Right renal cortex interstitium (tissue), 3 donors: ENCODE measurements at places on chromosomes 1 and 21. TPM values are rescaled to one million over a fixed set of nuclear protein-coding genes. Genes with fewer than 3 reads are reported as not detected.

The STMN1 gene
- 1,364 TPM for polyA plus RNA-seq

- DNase-seq = no peak
These were observed 46.7 kb upstream of the GUCA2A start for GRCh38 chr1:42211224-42211623.

DNA sequence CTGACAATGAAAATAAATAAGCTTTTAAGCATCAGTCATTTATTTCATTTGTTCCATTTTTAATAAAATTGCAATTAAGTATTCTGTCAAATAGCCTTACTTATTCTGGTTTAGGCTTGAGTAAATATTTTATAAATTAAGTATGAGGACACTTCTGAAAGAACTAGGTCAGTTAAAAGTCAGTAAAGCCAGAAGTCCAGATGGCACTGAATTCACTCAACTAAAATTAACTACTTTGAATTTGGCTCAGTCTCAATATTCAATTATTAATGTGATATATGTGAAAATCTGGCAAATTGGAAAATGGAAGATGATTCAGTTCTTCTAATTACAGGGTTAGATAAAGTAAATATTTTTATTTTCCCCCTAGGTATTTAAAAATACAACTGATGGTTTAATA, 174.2 kb downstream of the BRINP3 start:
- DNase-seq = no peak

DNA sequence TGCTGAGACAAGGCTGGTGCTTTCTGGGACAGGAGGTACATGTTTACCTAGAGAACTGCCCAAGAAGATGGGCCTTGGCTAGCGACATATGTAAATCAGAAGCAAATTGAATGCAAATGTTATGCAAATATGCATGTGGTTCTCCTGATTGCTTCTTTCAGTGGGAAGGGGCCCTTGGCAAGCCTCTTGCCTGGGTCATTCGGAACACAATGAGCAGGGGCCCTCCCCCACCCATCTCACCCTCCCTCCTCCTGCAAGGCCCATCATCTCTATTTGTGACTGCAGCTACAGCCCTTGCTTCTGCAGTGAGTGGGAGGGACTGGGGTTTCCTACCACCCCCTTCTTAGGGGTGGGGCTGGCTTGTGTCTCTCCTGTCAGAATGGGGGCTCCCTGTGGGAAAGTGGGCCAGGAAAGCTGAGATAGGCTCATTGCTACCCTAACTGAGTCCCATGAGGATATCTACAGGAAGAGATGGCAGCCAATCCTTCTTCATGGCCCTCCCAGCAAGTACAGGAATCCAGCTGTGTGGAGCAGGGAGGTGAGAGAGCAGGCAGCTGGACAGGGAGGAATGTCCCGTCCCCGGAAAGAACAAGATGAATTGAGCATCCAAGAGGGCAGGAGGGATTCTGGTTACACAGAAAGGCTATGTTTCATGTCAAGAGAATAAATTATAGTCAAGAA, 31.0 kb downstream of the FOXD2 start:
- DNase-seq = no peak

- DNase-seq = no peak
These were observed 18.8 kb downstream of the TMPRSS15 start for GRCh38 chr21:18384771-18385170.

GRCh38 chr1:178580096-178580495, 67.2 kb downstream of the TEX35 start:
- no peak for DNase-seq

DNA sequence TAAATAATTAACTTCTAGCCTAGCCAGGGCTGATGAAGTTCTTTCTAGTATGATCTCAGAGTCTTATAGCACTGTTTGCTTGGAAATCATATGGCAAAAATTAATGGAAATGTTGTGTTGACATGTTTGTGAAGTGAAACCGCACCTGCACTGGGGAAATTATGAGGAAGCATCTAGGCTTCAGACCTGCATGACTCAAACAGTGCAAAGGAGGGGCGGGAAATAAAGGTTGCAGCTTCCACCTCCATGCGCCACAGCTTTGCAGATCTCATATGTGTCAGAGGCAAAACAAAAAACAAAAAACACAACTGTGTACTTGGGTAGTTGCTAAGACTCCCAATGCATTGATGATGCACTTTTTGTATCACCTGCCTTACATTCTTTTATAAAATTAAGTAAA, 1080.6 kb downstream of the PLA2G4A start:
- DNase-seq = no peak

GRCh38 chr1:70353601-70354331, 756 bp downstream of the ANKRD13C start:
- peak; percentile 26 for DNase-seq

The MSH4 gene
- 0.43 TPM for polyA plus RNA-seq

- DNase-seq = no peak
These were observed 793 bp upstream of the FMO1 start for GRCh38 chr1:171247501-171247900.

The CHI3L1 gene
- polyA plus RNA-seq = 11.9 TPM

DNA sequence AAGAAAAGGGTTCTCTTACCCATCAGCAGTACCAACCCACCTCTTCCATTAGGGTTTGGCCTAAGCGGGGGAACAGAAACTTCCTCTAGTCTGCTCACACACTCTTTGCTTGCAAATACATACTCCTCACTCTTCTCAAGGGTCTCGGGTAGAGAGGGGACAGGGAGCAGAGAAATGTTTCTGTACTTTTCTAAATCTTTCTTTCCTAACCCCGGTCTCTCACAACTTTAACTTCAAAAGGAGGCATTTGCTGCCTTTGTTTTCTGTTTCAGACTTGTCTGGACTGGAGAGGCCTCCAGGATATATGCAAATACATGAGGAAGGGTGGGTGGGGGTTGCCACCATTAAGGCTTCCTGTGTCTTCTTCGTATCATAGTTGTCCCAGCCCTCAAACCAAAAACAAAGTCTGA, 10.5 kb upstream of the LAX1 start:
- no peak for DNase-seq

DNA sequence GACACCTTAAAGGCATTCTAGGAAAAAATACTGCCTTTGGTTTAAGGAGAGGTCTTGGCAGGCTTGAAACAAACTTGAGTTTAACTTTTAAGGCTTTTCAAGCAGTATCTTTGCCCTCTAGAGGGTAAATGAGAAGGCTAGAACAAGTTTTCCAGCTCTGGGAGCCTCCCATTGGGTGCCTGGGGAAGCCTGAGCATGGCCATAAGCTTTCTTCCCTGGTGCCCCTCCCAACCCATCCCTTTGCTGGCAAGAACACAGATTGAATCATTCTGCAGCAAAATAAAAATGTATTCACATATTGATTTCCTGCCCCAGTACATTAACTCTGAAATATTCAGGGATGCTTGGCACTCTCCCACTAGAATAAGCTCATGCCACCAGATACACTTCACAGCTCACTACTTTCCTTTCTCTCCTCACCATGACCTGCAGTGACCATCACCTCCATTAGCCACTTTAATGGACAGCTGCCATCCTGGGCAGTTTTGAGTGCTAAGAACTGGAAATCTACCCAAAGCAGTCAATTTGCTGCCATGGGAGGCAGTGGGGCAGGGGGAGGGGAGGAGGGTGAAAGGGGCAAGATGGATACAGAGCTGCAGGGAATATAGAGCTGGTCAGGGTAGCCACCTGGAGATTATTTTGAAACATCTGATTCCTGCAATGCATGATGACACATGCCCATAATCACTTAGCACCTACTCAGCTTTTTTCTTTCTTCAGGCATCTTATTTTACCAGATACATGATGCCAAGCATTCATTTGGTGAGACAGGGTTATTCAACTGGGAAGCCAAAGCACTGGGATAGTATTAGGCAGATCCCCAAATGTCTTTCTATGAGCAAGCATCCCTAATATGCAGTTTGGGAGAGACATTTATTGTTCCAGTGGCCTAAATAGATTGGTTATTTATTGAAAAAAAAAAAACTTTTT, 140.6 kb downstream of the SYT2 start:
- DNase-seq = no peak

The PCBP3 gene
- 1.7 TPM for polyA plus RNA-seq

The HHAT gene
- 13.8 TPM for polyA plus RNA-seq

The KCNA2 gene
- polyA plus RNA-seq = 0.30 TPM
